ENCODE measurements at places on chromosomes 13 and 19. TPM values are rescaled to one million over a fixed set of nuclear protein-coding genes. Genes with fewer than 3 reads are reported as not detected.

Gene ATP7B
- total RNA-seq = 22.4 TPM

Gene ATP13A1
- 28.1 TPM for total RNA-seq

Gene LMTK3
- 7.0 TPM for total RNA-seq

Gene URAD
- not detected for total RNA-seq

Gene ZNF98
- 0.91 TPM for total RNA-seq

Data from cerebellum (tissue), 4 donors.